Effector CD8-positive, alpha-beta T cell (primary cell): ENCODE measurements at places on chromosomes 7 and 10.

- DNase-seq, result no peak
Measured at GRCh38 chr7:137329411-137329810, 14.1 kb downstream of the PTN start.

- no peak for DNase-seq
Measured at GRCh38 chr10:92180399-92180798, 110.5 kb downstream of the CPEB3 start.

- no peak for DNase-seq
Measured at GRCh38 chr10:127148933-127149220, 47.5 kb downstream of the INSYN2A start.

DNA sequence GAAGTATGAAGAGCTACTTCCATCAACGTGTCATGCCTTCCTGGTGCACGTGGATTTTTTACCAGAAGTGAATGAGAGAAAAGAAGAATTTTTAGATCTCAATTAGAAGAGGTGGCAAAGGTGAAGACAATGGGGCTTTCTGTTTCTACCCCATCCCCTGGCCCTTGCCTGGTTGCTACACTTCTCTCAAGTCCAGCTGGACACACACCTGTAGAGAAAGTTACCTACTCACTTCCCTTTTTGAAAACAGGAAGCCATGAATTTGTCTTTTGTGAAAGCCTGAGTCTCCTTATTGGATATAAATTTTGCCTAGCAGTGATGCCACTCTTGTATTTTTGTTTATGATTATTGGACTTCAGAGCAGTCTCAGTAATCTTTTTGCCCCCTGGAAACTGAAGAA lies 142.9 kb upstream of the AKR1E2 start:
- no peak for DNase-seq

DNA sequence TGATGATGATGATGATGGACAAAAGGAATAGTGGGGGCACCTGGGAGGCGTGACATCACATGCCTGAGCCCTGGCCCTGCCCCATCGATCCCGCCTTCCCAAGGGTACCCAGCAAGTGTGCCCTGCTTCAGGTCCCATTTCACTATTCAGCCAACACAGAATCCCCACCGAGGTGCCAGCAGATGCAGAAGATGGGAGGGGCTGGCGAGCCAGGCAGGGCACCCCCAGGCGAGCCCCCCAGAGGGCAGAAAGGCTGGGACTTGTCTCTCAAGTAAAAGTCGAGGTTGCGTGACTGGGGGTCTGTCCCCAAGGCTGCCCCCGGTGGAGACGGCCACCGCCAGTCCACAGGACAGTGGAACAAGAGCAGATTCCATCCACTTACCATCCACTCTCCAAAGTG lies 57.5 kb downstream of the INSIG1 start:
- DNase-seq, result no peak

- no peak for DNase-seq
Measured at GRCh38 chr10:70331486-70332268, 47.9 kb upstream of the NPFFR1 start.

DNA sequence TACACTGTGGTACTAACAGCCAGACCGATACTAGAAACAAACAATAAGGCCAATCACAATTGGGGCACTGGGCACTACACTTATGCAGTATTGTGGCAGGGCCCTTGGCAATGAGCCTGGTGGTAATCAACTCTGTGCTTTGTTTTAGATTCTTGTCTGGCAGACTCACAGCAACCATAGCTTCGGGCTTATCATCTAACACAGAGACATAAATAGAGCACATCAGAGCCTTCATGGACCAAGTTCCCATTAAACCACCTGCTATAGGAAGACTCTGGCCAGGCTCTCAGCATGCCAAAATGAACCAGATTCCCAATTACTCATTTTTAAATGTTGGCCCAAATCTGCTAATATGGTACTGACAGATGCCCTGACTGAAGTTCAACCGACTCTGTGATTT lies 218.6 kb downstream of the DGKI start:
- no peak for DNase-seq

GRCh38 chr10:43255634-43256431 lies 11.0 kb downstream of the RASGEF1A start:
- no peak for DNase-seq

DNA sequence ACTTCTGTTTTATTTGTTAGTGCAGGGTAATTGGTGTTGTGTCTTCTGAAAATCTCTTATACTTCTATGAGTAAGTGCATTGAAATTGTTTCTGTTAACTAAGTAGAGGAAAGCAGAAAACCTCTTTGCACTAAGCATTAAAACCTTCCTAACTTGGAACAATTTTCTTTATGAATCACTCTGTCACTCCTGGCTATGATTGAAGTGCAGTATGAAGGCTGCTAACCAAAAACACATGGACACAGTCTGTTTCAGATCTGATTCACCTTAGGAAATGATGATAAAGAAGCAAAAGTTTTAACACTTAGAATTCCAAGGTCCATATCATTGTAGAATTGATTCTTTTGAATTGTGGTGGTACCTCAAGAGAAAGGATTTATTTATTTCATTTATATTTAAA lies 41.9 kb downstream of the MET start:
- DNase-seq, result no peak

DNA sequence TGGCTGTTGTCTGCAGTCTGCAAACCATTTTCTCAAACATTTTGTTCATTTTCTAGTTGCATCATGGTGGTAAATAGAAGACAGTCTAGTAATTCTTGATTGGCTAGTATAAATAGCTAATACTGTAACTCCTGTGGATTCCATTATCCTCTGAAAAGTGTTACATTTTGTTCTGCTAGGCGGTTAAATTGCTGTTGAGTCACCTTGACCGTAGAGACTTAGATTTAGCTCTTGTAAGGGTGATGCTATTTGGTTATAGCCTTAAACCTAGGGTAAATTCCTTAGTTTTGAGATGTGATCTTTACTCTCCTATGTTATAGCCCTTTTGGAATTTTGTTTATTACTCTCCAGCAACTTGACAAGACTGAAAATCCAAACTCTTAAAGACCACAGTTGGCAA lies 58.8 kb downstream of the SHOC2 start:
- DNase-seq, result no peak

DNA sequence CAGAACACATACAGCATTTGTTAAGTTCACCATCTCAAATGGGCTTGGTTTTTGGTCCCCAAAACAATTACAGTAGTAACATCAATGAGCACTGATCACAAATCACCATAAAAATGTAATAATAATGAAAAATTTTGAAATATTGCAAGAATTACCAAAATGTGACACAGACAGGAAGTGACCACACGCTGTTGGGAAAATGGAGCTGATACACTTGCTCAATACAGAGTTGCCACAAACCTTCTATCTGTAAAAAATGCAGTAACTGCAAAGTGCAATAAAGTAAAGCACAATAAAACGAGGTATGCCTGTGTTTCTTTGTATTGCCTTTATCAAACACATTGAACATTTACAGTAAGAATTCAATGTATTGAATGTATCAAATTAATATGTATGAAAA lies 262.7 kb downstream of the CTNNA3 start:
- no peak for DNase-seq

- no peak for DNase-seq
Measured at GRCh38 chr10:106716381-106716780, 448.1 kb downstream of the SORCS1 start.

DNA sequence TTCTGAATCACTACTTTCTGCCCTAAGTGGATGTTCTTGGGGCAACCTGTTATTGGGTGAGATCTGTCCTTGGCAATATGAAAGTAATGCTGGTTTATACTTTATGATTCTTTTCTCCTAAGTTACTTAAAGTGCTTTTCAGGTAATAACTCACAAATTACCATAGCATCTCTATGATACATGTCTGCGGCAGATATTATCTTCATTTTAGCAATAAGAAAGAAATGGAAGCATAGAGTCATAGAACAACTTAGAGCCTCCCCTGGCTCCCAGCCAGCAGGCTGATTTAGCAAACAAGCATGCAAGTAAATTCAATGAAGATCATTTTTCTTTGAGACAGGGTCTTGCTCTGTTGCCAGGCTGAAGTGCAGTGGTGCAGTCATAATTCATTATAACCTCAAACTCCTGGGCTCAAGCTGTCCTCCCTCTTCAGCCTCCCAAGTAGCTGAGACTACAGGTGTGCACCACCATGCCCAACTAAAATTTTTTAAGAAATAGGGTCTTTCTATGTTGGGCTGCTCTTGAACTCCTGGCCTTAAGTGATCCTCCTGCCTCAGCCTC lies 38.1 kb upstream of the GRM8 start:
- DNase-seq, result no peak

GRCh38 chr10:99316374-99316773 lies 12.8 kb upstream of the CNNM1 start:
- DNase-seq, result no peak

GRCh38 chr7:131232768-131233167 lies 94.9 kb upstream of the MKLN1 start:
- DNase-seq, result no peak

DNA sequence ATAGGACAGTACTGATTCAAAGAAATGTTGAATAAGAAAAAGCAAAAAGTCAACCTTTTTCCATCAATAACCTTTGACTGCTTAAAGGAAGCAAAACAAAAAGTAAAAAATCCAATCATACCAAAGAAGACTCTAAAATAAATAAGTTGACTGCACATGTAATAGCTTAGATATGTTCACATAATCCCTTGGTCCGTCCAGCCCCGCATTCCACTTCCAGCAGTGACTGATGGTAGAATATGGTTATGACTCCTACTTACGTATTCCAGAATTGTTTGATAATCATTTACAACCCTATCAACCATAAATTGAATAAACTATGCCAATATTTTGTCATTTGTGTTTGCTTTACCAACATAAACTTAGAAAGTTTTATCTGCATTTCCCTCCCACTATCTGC lies 77.9 kb downstream of the CTNNA3 start:
- no peak for DNase-seq

GRCh38 chr10:58456179-58456578 lies 56.5 kb upstream of the BICC1 start:
- no peak for DNase-seq

GRCh38 chr10:13309792-13310191 lies 9.9 kb upstream of the PHYH start:
- DNase-seq, result no peak

- DNase-seq, result no peak
Measured at GRCh38 chr7:114874170-114874569, 47.7 kb upstream of the MDFIC start.

DNA sequence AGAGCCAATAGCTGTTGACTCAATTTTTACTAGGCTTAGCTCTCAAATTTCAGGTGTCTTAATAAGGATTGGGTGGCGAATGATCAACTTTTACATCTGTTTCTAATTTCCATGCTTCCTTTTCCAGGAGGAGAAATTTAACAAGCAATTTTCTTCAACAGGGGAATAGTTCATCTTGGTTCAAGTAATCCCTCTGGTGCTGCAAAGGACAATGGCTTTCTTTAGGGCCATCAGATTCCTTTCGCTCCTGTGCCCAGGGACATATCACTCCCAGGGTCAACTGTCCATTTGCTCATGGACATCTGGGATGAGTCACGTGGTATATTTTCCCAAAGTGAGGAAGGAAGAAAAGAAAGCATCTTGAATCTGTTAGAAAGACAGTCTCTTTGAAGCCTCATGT lies 313.3 kb downstream of the FRMD4A start:
- DNase-seq, result no peak

GRCh38 chr7:4799508-4800268 lies 24.3 kb downstream of the AP5Z1 start:
- DNase-seq, result no peak

DNA sequence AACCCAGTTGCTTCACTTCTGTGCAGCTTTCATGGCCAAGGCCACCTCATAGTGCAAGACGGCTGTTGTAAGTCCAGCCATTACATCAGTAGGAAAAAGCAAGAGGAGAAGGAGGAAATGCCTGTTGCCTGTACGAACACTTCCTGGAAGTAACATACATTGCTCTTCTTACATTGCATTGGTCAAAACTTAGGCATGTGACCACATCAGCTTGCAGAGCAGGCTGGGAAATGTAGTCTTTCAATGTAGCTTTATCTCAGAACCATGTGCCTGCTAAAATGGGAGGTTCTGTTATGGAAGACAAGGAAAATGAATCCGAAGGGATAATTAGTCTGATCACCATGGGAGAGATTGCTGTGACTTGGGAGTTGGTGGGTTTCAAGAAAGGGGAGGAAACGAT lies 4.3 kb downstream of the SLC29A3 start:
- no peak for DNase-seq

GRCh38 chr7:84202855-84203254 lies 8.3 kb upstream of the SEMA3A start:
- DNase-seq, result no peak

DNA sequence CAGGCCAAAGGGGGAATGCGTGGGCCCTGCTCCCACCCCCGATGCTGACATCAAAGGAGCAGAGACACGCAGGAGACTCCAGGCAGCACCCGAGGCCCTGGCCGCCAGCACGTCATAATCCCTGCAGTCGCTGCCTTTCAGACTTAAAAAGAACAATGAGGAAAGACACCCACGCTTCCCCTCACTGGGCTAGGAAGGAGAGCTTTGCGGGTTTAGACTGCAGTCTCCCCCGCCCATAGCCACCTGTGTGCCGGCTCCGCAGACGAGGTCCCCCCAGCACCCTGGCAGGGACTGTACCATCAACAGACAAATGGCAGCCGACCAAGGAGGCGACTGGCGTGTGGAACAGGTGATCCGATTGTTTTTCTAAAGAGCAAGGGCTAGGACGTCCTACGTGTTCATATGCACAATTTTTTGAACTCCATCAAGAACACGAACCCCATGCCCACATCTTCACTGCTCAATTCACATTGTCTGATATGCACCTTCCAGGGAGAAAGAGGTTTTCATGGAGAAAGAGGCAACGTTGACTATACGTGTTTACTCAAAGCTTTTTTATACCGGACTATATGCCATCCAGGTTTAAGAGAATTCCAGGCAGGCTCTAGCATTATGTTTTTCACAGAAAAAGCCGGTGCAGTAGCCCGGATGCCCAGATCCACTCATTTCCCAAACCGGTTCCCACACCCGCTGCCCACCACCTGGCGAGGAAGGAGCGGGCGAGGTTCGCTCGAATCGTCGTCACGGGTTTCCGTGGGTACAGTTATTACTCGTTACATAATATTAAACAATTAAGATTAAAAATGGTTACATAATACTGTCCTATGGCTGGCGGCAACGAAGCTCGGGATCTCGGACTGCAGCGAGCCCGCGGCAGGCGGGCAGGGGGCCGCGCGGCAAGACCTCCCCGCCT lies 1.1 kb downstream of the GRB10 start:
- DNase-seq, result no peak

GRCh38 chr7:77959080-77959479 lies 160.5 kb downstream of the PHTF2 start:
- DNase-seq, result no peak

- no peak for DNase-seq
Measured at GRCh38 chr10:78777466-78777865, 291.3 kb upstream of the ZMIZ1 start.

DNA sequence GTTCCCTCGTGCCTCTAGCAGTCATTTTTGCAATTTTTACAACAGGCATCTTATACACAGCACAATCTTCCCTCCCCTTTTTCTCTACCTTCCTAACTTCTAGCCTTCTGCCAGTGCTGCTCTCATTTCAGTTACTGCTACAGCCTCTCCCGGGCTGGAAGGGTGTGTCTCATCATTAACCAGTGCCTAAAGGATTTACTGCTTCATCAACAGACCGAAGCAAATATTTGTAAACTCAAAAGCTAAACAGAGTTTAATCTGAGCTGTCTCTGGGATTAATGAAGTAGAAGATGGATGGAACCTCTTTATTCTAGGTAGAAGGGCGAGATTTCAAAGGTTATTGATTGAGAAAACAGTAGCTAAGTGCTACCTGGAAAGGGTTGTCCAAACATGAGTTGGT lies 94.3 kb downstream of the PRPF18 start:
- DNase-seq, result no peak
